ENCODE measurements at places on chromosomes 2 and 18.

DNA sequence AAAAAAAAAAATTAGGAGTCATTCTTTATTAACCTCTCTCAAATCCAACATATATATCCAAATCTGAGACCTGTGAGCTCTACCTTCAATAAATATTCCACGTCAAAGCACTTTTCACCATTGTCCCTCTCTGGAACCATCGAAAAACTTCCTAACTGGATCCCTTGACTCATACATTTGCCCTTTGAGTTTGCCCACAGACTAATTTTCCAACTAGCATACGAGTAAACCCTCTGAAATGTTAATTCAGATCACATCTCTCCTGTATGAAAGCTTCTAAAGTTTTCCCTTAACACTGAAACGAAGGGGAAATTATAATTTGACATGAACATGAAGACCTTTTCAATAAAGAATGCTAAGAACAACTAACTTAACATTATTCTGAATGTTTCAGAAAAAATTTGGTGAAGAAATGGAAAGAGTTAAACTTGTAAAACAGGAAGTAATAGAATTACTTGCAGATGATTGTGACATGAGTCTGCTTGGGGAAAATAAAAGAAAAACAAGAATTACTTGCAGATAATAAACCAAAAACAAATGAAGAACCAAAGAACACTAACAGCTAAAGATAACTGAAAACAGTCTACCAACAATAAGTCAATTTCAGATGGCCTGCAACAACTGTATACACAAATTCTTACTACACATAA is 110.6 kb downstream of the C2orf74 start:
- DNase-seq: no peak

DNA sequence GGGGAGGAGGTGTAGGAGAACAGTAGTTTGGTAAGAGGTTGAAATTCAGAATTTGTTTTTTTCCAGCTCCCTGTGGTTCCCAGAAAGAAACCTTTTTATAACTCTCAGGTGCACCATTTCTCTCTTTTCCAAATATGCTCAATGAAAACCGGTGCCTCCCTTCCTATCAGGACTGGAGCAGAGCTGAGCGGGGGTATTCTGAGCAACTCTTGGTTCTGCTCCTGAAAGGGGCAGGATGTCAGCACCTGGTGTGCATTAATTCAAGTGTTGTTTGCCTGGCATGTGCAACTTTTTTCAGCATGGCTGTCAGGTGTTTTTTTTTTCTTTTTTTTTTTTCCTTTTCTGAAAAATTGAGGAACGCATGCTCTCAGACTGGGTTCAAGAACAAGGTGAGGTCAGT is 74.1 kb downstream of the MAPK4 start:
- DNase-seq: no peak

GRCh38 chr2:85878719-85879370 is 9.9 kb downstream of the ST3GAL5 start:
- DNase-seq: no peak

GRCh38 chr18:40060562-40060961 is 1894.5 kb upstream of the PIK3C3 start:
- DNase-seq: no peak

- no peak for DNase-seq
These were observed 1.4 kb upstream of the CTNNA2 start for GRCh38 chr2:79511320-79511951.

DNA sequence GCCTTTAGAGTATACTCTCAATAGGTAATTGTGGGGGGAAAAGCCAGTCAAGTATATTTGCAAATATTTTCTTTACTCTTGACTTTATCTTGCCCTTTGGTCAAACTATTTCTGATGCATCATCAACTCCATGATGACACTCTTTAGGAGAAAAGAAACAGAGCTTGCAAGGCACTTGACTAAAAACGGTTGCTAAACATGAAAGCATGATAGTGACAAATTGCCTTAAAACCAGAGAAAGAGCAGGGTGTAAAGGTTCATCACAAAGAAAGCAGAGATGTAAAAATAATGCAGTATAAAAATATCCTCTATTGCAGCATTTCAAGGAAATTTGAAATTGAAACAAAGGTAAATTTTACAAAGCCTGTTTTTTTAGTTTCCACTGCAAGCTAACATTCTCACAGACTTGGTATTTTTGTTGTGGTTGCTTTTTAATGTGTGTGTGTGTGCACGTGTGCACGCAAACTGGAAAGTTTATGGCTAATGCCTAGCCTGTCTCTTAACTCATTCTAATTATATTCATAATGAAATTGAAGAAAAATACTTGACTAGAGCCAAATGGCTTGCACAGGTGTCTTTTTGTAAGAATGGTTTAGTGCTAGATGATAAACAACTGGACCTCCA is 503.6 kb downstream of the ARHGAP15 start:
- DNase-seq: no peak

DNA sequence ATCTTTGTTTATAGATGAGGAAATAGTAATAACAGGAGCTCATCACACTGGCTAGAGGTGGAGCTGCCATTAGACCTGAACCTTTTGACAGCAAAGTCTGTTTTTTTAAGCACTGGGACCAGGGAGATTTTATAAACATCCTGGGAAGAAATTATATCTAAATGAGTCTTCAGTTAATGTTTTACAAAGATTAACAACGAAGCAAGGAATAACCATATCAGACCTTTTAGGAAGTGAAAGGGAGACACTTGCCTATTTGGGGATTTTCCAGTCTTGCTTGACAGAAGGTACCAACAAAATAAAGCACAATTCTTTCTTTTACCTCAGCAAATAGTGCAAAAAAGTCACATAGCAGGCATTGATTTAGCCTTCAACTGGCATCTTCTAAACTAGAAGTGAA is 777.0 kb downstream of the CPS1 start:
- no peak for DNase-seq

- no peak for DNase-seq
These were observed 1.2 kb downstream of the KDSR start for GRCh38 chr18:63365876-63366212.

DNA sequence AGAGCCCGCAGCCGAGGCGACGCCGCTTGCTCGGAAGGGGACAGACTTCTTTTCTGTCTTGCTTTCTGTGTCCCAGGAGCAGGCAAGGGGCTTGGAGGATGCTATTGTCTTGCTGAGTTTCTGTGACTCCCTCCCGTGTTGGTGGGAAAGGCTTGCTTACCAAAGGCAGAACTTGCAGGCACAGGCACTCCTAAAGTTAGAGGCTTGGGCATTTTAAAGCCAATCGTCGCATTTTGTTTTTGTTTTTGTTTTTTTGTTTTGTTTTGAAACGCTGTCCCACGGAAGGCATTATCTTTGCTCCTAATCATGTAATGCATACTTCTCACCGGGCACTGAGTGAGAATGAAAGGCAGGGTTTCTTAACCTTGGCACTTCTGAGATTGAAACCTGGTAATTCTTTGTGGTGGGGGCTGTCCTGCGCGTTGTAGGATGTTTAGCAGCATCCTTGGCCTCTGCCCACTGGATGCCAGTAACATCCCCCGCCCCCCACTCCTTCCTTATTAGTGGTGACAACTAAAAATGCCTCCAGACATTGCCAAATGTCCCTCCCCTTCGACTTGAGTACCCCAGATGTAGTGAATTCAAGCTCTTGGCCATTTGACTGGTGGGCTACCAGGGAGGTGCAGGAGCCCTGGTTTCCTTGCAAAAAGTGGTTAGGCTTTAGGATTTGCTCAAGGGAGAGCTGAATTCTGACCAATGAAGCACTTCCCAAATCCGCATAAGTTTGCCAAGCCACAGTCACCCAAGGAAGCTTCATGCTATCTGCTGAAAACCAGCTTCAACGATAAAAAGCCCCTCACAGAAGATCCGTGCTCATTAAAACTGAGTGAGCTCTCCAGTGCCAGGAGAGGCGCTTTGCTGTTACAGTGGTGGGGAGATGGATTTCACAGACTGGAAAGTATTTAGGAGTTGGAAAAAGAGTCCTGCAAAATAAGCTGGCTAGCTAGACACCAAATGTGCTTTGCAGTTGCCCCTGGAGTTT is 1.2 kb downstream of the ANTXR1 start:
- DNase-seq: no peak

- no peak for DNase-seq
These were observed 340.8 kb downstream of the ERBB4 start for GRCh38 chr2:212197776-212198175.

Measured in upper lobe of right lung (tissue), 1 donor.